Panc1 (cell line): ENCODE measurements at places on chromosomes 13 and 19.

GRCh38 chr13:45353895-45354294 lies 12.9 kb upstream of the TPT1 start:
- no peak for DNase-seq

DNA sequence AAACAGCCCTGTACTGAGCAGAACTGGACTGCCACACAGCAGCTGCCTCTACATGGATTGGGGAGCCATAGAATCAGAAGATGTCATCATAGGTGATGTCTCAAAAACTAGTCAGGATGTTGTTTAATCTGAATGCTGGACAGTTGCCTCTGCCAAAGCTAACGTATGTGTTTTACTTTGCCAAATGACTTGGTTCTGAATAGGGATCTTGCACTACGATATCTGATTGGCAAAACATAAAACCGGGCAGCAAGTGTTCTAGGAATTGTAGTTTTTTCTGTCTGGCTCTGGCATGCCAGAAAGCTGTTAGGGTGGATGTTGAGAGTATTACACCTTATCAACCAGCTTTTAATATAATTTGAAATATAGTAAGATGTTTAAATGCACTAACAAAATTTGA lies 645.9 kb downstream of the GPC5 start:
- DNase-seq: no peak

DNA sequence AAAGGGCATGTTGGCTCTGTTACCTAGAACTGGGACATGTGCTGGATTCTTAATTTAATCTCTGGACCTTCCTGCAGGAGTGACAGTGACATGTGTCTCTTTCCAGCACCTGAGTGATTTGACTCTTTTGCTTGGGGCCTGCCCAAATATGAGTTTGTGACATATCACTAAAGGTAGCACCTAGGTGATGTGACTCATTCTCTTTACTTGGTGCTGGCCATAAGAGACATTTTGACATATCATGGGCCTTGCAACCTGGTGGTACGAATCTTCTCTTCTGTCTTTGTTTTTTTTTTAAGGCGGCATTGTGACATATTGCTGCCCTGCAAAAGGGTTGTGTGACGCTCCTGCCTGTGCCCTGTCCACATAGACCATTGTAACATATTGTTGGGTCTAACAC lies 65.9 kb upstream of the ZNF43 start:
- no peak for DNase-seq

GRCh38 chr19:33089010-33089409 lies 8.0 kb downstream of the GPATCH1 start:
- no peak for DNase-seq

- no peak for DNase-seq
Observed at GRCh38 chr19:51185868-51186215, 39.0 kb upstream of the CD33 start.

GRCh38 chr13:24861617-24862362 lies 97.8 kb downstream of the RNF17 start:
- no peak for DNase-seq

DNA sequence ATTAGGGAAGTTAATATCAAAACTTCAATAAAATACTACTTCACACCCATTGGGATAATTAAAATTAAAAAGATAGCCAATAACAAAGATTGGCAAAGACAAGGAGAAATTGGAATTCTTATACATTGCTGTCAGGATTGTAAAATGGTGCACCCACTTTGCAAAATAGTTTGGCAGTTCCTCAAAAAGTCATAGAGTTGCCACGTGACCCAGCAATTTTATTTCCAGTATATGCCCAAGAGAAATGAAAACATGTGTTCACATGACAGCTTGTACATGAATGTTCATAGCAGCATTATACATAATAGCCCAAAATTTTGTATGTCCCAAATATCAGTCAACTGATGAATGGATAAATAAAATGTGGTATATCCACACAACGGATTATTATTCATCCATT lies 3.3 kb downstream of the MBD3L1 start:
- DNase-seq: no peak

DNA sequence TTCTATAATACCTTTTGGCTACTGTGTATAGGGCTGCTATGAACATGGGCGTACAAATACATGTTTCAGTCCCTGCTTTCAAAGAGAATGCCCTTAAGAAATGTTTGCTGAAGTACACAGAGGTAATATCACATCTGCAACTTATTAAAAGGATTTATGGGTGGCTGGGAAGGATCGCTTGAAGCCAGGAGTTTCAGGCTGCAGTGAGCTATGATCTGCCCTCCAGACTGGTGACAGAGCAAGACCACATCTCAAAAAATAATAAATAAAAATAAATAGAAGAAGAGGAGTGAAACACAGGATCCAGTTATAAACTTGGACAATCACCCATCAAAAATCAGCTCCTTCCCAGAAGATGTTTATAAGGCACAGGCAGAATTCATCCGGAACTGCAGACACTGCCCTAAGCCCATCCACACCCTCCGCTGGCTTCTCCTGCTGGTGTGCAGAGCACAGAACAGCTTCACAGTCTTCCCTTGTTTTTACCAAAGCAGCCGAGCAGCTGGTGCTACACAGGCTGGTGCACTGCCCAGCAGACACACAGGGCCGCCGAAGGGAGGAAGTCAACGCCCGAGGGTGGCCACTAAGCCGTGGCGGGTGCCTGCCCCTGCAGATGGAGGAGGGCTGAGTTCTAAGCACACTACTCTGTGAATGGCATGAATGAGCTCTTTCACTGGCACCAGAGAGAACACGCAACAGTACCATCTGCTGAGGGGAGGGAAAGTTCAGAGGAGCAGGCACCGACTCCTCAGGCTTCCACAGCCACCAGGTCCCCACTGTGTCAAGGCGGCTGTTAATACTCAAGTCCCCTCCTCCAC lies 44.0 kb downstream of the BRD4 start:
- DNase-seq: no peak

DNA sequence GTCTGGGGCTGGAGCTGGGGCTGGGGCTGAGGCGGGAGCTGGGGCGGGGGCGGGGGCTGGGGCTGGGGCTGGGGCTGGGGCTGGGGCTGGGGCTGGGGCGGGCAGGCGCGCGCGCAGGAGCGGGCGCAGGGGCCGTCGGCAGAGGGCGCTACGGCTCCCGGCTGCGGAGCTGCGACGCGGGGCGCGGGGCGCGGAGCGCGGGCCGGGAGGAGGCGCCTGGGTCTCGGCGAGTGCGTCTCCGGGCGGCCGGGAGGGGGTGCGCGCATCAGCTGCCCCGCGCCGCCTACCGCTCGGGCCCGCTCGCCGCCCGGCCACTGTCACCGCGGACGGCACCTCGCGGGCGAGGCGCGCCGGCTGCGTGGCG lies 422 bp upstream of the MTUS2 start:
- DNase-seq: no peak

DNA sequence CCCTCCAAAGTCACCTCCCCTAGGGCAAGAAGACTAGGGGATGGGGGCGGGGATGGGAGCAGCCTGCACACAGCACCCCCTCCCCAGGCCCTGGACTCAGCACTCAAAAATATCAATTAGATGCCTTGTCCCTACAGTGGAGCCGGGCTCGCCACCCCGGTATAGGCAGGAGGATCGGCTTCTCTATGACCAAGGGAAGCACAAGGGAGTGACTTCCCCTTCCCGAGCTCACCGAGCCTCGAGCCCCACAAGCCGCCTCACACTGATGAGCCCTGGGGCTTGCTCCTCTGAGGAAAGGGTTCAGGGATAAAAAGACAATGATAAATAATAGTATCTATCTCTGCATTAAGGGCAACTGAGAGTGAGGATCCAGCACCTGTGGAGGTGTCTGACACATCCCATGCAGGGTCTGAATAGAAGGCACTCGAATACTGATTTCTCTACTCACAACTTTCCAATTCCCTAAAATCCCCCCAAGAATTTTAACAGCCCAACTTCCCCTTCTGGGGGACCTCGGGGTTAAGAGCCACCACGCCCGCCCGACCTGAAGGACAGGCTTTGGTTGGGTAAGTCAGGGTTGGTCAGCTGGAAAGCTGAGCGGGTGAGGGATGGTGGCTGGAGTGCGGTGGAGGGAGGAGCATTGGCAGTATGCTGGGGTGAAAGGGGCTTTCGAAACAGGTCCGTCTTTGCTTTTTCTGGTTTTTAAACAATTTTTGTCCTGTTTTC lies 51.3 kb downstream of the STK24 start:
- no peak for DNase-seq

- peak; percentile 58 for DNase-seq
Observed at GRCh38 chr19:4267101-4267900, 11.8 kb upstream of the SHD start.

GRCh38 chr13:48797127-48797526 lies 143.4 kb downstream of the CYSLTR2 start:
- no peak for DNase-seq
